ENCODE measurements at places on chromosomes 3 and 15.

GRCh38 chr3:17730318-17730967 is 12.0 kb downstream of the TBC1D5 start:
- DNase-seq, result no peak

- DNase-seq, result no peak
Observed at GRCh38 chr3:15982667-15983196, 185.0 kb upstream of the ANKRD28 start.

DNA sequence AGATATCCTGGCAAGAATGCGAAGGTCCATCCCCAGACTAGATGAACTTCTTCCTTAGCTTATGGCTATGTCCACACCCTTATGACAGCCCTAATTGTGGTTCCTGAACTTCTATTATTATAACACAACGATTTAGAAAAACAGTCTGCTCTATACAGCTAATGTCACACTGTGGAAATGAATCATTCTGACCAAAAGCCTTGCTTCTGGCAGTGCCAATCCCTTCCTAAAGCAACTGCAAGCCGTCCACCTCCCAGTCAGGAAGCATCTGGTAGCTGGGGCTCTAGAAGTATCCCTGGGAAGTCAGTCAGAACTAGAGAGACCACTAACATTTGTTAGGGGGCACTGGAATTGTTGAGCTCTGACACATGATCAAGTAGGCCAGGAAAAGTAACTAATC is 45.0 kb downstream of the MYO5A start:
- DNase-seq, result no peak

- no peak for DNase-seq
Observed at GRCh38 chr3:97658668-97659285, 105.8 kb upstream of the ARL6 start.

DNA sequence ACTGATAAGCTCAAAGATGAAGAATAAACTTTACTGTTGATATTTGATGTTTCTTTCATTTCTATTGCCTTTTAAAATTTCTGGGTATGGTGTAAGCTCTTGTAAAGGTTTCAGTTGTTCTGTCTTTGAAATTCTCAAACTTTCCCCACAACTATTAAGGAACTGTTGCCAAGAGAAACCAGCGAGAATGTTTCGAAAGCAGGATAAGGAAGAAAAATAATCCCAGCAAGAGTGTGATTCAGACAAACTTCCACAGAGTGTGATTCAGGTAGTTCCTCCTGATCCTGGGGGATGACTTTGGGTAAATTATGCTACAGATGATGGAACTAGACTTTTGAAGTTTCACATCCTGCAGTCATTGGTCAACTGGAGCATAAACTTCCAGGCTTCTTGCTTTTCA is 632.0 kb downstream of the NSUN3 start:
- DNase-seq, result no peak

GRCh38 chr3:113698956-113699355 is 2.5 kb upstream of the USF3 start:
- no peak for DNase-seq

GRCh38 chr3:122421101-122421500 is 5.2 kb upstream of the WDR5B start:
- no peak for DNase-seq

- no peak for DNase-seq
Observed at GRCh38 chr3:37979541-37980461, 10.8 kb upstream of the VILL start.

GRCh38 chr3:179949869-179950268 is 86.9 kb downstream of the PEX5L start:
- no peak for DNase-seq

GRCh38 chr3:29484633-29485032 is 203.8 kb downstream of the RBMS3 start:
- no peak for DNase-seq

DNA sequence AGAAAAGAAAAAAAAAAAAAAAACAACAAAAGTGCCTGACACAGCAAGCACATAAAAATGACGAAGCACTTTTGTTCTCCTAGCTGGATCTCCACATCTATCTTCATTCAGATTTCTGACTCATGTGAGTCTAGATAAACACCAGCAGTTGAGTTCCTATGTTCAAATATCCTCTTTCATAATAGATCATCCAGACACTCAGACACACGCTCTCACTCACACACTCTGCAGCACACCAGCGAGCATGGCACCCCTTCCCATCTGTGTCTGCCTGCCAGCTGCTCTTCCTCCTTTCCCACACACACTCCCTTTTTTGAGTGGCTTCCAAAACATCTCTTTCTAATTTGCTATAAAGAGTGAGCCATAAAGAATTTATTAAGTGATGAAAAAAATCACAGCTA is 19.8 kb upstream of the CELF6 start:
- no peak for DNase-seq

GRCh38 chr3:24254649-24255048 is 240.0 kb downstream of the THRB start:
- DNase-seq, result no peak

DNA sequence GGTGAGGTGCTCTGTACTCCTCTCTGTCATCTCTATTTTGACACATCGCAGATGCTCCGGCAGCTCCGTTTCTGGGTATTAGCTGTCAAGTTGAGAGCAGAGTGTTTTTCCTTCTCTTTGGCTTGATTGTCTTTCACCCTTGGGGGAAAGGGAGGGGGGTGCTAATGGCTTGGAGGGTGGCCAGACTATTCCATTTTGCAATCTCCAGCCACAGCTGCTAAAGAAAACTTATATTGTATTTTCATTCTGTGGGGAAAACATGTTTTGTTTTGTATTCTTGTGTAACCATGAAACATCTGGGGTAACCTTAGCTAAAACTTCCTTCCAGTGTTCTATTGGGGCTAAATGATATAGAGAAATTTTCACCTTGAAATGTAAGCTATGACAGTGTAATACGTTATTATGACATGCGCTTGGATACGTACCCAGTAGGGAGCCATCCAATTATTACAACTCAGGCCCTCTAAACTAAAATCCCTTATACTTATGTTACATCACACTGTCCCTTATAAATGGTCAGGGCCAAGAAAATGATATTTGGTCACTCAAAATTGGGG is 14.0 kb upstream of the LARP6 start:
- DNase-seq, result no peak

Data from stimulated activated CD8-positive, alpha-beta memory T cell treated with anti-CD3 and anti-CD28 coated beads, Interleukin-4, amount 100 ng/mL, for 48 hours (primary cell).